Activated T-cell treated with anti-CD3 and anti-CD28 coated beads, Interleukin-2, amount 50 U/mL, for 72 hours (primary cell): ENCODE measurements at places on chromosomes 1 and 21. TPM values are rescaled to one million over a fixed set of nuclear protein-coding genes. Genes with fewer than 3 reads are reported as not detected.

PPM1J gene
- total RNA-seq = 1.2 TPM

GRCh38 chr1:51525295-51525694 lies 6.2 kb upstream of the EPS15 start:
- no peak overlapping the region for H3K4me3 ChIP-seq
- no peak overlapping the region for H3K27ac ChIP-seq
- H3K4me1 ChIP-seq = peaks cover 7% of the 10 kb centered on the region
- DNase-seq = no peak

DNA sequence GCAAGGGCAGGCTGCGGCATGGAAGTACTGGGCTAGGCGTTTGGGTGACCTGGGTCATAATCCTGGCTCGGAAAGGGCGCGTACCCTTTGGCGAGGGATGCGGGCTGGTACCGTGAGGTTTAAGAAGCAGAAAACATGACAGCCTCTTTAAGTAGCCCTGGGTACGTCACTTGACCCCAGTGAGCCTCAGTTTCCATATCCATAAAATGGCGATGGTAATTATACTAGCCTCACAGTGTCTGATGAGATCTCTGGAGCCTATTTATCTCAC lies 700 bp downstream of the PIGV start:
- peak; percentile 48 for DNase-seq
- H3K27me3 ChIP-seq = no peaks in the 10 kb centered on the region
- H3K4me3 ChIP-seq = peak overlapping the region; percentile 93
- H3K4me1 ChIP-seq = peaks cover 87% of the 10 kb centered on the region
- no peaks in the 10 kb centered on the region for H3K36me3 ChIP-seq

GRCh38 chr1:221886743-221887414 lies 145.0 kb upstream of the DUSP10 start:
- peaks cover 37% of the 10 kb centered on the region for H3K27me3 ChIP-seq
- H3K4me1 ChIP-seq = peaks cover 9% of the 10 kb centered on the region
- H3K27ac ChIP-seq = no peak overlapping the region

GRCh38 chr21:29656504-29657239 lies 283.1 kb downstream of the GRIK1 start:
- peaks cover 5% of the 10 kb centered on the region for H3K36me3 ChIP-seq
- DNase-seq = peak; percentile 19
- no peaks in the 10 kb centered on the region for H3K27me3 ChIP-seq
- H3K27ac ChIP-seq = peak overlapping the region; percentile 94
- H3K4me1 ChIP-seq = peaks cover 32% of the 10 kb centered on the region

DNA sequence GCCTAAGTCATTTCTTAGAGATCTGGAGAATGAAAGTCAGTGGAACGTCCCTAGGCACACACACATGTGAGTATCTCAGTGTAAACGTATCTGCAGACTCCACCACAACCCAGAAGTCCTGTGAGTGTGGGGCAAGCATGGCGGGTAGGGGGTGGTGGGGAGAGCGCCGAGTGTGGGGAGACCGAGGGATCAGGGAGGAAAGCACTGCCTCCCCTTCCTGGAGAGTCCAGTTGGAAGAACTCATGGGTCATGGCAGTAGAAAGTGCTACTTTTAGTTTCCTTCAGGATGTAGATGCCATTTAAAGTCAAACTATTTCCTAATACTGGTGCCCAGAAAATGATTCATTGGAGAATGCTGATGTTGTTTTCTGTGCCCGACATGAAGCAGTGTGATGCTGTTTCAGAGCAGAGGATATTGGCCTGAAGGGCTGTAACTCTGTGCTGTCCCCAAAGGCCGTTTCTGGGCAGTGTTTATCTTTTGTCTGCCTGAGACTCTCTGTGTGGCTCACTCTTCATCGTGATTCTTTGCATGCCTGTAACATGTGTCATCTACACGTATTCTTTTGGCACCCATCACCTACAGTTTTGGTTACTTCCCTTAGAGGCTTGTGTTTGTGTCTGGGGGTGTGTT lies 45.7 kb upstream of the TSPAN2 start:
- peaks cover 11% of the 10 kb centered on the region for H3K27me3 ChIP-seq
- no peaks in the 10 kb centered on the region for H3K36me3 ChIP-seq
- no peak overlapping the region for H3K4me3 ChIP-seq
- DNase-seq = no peak
- peaks cover 8% of the 10 kb centered on the region for H3K4me1 ChIP-seq

DNA sequence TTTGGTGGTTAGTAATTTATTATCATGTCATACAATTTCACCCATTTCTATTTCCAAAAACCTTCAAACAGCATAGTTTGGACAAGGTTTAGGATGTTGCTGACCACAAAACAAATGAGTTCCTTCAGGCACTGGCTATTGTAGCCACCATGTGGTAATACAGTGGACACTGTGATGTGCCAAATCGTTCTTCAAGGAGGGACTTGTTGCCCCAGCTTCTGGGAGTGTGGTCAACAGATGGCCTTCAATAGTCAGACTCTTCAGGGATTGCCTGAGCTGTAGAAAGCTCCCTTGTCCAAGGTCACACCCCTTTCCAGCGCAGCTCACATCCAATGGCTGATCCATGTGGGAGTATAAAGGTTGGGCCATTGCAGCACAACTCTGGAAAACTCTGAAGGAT lies 2.6 kb downstream of the PDE4B start:
- H3K4me1 ChIP-seq = peaks cover 6% of the 10 kb centered on the region
- H3K27me3 ChIP-seq = peaks cover 68% of the 10 kb centered on the region
- no peak overlapping the region for H3K4me3 ChIP-seq
- no peak for DNase-seq
- no peaks in the 10 kb centered on the region for H3K36me3 ChIP-seq

DNA sequence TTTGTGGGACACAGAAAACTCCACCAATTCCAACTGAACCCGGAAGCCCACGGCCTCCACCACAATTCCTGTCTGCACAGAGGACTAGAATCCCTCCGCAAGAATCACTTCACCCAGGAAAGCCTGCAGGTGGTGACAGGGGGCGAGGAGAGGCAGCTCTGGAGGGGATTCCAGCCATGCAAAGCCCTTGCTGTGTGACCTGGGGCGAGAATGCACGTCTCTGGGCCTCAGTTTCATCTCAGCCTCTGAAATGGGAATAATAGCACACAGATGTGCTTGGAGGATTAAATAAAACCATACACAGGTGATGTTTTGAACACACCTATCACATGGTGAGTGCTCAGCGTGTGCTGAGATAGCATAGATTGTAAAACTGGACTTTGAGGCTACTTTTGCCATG lies 14.1 kb downstream of the FBXO2 start:
- H3K4me1 ChIP-seq = no peaks in the 10 kb centered on the region
- DNase-seq = no peak
- H3K27me3 ChIP-seq = no peaks in the 10 kb centered on the region
- no peaks in the 10 kb centered on the region for H3K36me3 ChIP-seq
- H3K27ac ChIP-seq = no peak overlapping the region

OR2T1 gene
- total RNA-seq = not detected

GRCh38 chr1:38932571-38932970 lies 9.1 kb downstream of the RHBDL2 start:
- peaks cover 12% of the 10 kb centered on the region for H3K4me1 ChIP-seq
- H3K36me3 ChIP-seq = no peaks in the 10 kb centered on the region
- peak; percentile 10 for DNase-seq
- H3K27ac ChIP-seq = peak overlapping the region; percentile 4
- H3K4me3 ChIP-seq = no peak overlapping the region

DNA sequence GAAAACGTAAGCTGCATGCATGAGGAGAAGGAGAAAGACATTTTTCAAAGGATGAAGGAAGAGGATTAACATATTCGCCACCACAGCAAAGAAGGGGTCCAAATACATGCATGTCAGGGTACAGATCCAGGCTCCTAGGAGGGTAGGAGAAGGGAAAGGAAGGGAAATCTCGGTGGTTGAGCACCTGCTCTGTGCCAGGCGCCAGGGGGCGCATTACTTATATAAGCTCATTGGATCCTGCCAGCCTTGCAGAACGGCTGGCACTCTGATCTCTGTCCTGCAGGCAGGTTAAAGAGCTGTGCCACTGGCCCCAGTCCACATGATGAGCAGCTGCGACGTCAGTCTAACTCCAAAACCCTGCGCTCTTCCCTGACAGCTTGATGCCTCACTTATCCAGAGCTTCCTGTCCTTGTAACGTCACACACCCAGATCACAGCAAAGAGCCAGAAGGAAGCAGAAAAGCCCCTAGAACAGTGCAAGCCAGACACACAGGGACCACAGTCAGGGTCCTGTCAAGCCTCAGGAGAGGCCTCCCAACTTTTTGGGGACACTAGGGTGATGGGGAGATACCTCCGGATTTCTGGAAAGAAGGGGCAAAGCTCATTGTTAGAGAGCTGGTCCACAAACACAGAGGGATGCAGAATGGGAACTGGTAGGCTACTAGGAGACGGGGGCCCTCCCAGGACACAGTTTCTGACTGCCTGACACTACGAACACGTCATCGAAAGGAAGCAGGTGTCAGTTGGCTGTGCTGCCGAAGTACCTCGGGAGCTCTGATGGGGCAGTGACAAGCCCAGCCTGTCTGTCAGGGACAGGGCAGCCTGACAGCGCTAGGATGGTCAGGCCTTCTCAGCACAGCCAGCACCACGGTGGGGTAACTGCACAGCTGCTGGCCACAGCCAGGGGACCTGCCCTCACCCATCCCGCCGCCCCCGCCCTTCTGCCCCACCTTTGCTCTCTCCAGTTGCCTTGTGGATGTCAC lies 99.1 kb downstream of the BEND5 start:
- H3K4me1 ChIP-seq = peaks cover 7% of the 10 kb centered on the region
- no peaks in the 10 kb centered on the region for H3K36me3 ChIP-seq
- no peak overlapping the region for H3K4me3 ChIP-seq
- peak; percentile 41 for DNase-seq
- no peak overlapping the region for H3K27ac ChIP-seq
- H3K27me3 ChIP-seq = peaks cover 18% of the 10 kb centered on the region

BTBD8 gene
- total RNA-seq = 3.3 TPM

DNA sequence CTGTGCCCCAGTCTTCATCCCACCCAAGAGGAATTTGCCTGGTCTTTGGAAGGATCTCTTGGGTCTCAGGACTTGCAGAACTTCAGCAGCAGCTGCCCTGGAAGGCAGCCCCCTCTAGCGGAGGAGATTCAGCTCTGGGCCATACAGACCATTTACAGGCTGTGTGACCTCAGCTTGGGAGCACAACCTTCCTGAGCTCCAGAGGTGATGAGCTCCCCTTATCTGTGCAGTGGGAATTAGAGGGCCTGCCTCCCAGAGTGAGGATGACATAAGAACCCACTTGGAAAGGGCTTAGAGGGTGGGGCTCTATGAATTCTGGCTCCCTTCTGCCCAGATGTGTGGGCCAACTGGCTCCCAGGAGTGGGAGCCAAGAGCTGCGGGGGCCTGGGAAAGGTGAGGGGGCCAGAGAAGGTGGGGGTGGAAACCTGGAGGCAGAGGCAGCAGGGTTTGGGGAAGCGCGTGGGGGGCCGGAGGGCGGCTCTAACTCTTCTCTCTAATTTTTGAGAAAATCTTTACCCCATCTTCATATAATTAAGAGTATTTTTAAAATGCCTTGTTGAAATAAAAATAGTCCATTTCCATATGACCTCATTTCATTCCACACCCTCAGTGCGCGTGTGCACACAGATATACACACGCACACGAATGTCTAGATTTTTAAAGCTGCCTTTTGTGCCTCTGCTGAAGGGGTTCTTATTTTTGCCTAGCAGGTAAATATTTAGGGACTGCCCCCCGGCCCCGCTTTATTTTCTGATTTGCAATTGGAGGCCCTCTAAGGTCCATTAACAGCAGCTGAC lies 21.5 kb downstream of the EPHB2 start:
- DNase-seq = no peak
- H3K4me1 ChIP-seq = no peaks in the 10 kb centered on the region
- no peaks in the 10 kb centered on the region for H3K36me3 ChIP-seq
- peaks cover 6% of the 10 kb centered on the region for H3K27me3 ChIP-seq

SLC50A1 gene
- total RNA-seq = 66.3 TPM

DNA sequence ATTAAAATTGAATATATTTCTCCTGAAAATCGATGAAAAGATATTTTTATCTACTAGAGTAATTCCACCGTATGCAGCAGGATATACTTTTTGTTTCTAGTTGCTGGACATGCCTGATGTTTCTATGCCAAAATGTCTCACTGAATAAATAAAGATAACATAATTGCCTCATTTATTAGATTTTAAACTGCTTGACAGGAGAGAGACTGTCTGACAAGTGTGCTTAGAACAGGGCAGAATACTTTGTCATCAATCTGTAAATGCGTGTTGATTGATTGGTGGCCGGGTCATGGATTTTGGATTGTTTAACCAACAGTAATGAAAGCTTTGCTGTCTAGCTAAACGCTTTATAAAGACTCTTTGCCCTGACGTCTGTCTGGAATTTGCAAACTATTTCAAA lies 339.0 kb downstream of the CHRM3 start:
- no peaks in the 10 kb centered on the region for H3K36me3 ChIP-seq
- no peak overlapping the region for H3K27ac ChIP-seq
- DNase-seq = no peak

UTS2 gene
- not detected for total RNA-seq

GBP1 gene
- 44.9 TPM for total RNA-seq

GRCh38 chr1:209835782-209836298 lies 8.1 kb downstream of the UTP25 start:
- no peak overlapping the region for H3K4me3 ChIP-seq
- H3K27ac ChIP-seq = peak overlapping the region; percentile 74
- H3K27me3 ChIP-seq = no peaks in the 10 kb centered on the region
- DNase-seq = peak; percentile 9
- peaks cover 67% of the 10 kb centered on the region for H3K36me3 ChIP-seq
- H3K4me1 ChIP-seq = peaks cover 75% of the 10 kb centered on the region

IFNAR2 gene
- 30.5 TPM for total RNA-seq

- peak; percentile 8 for DNase-seq
- H3K27me3 ChIP-seq = no peaks in the 10 kb centered on the region
- peaks cover 36% of the 10 kb centered on the region for H3K4me1 ChIP-seq
- peak overlapping the region; percentile 85 for H3K27ac ChIP-seq
- peaks cover 2% of the 10 kb centered on the region for H3K36me3 ChIP-seq
These were observed 23.0 kb upstream of the PADI1 start for GRCh38 chr1:17181781-17182464.

DNA sequence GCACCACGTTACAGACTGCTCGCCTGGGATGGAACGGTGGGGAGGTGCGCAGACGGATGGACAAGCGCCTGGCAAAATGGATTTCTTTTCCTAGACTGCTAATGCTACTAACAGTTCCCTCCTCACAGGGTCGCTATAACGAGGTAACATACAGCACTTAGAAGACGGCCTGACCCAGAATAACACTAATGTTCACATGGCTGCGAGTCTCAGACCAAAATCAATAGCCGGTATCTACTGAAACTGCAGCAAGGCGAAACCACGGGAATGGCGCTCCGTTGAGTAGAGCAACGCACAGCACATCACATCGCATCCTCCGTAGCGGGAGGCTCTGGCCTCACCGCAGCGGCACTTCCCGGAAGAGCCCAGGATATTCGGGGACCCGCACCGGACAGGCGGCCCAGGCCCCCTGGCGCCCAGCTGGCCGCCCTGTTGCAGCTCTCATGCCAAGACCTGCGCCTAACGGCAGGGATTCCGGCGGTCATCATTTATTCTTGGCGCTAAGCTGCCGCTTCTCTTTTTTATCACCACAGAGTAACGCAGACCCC lies 46.6 kb downstream of the VPS26C start:
- peak overlapping the region; percentile 61 for H3K27ac ChIP-seq
- peaks cover 53% of the 10 kb centered on the region for H3K4me1 ChIP-seq
- DNase-seq = peak; percentile 44
- H3K36me3 ChIP-seq = peaks cover 1% of the 10 kb centered on the region
- peak overlapping the region; percentile 91 for H3K4me3 ChIP-seq

FAM131C gene
- 0.86 TPM for total RNA-seq
